Stimulated activated CD4-positive, alpha-beta T cell treated with anti-CD3 and anti-CD28 coated beads, Interleukin-2, amount 100 ng/mL, for 48 hours (primary cell): ENCODE measurements at places on chromosomes 16 and 17.

GRCh38 chr16:68083861-68084503 is 1.2 kb upstream of the NFATC3 start:
- no peak for DNase-seq

GRCh38 chr17:44308320-44308818 is at the start of gene RUNDC3A:
Gene RUNDC3A, plus strand, starts transcription at chr17:44308601. Its CDS starts 232 bp downstream, at chr17:44308833.
- DNase-seq = peak; percentile 80

GRCh38 chr17:82424001-82424862 is 5.8 kb upstream of the OGFOD3 start:
- DNase-seq = peak; percentile 69

DNA sequence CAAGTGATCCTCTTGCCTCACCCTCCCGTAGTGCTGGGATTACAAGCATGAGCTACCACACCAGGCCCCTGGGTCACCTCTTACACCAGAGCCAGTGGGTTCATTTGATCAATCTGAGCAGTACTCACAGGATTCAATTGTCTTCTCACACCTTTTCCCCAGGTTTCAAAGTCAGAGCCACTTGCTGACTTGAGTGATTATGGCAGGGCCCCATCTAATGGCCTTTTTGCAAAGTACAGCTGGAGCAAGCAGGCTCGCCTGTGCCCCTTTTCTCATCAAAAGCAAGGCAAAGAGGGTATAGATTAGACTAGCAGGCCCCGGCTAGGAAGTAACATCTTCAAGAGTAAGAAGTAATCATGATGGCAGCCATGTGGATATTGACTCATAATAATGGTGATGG is 114.8 kb upstream of the NOL11 start:
- peak; percentile 21 for DNase-seq

GRCh38 chr16:28098959-28099945 is 35.7 kb upstream of the GSG1L start:
- DNase-seq = no peak

- no peak for DNase-seq
Measured at GRCh38 chr16:11507991-11508390, 78.7 kb downstream of the LITAF start.

GRCh38 chr16:2819939-2820835 is 3.1 kb downstream of the PRSS21 start:
- DNase-seq = no peak

DNA sequence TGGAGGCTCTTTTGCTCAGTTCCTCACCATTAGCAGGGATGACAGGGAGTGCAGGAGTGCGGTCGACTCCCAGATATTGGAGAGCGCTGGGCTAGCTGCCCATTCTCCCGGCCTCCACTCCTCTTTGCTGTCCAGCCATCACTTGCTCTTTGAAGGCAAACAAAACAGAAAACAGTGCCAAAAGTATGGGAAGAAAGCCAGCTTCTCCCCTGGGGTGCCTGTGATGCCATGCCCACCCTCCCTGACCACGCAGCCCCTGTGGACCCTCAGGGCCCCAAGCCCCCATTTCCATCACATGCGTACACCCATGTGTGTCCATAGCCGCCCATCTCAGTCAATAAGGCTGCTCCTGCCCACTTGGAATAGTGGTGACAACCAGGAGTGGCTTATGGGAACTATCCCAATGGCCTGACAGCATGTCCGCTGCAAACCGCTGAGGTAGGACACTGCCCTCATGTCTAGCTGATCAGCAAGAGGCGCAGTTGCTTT is 30.0 kb downstream of the MAPT start:
- DNase-seq = no peak

GRCh38 chr17:9880582-9880999 is 24.5 kb downstream of the RCVRN start:
- DNase-seq = no peak

GRCh38 chr16:54812229-54812628 is 118.4 kb upstream of the IRX5 start:
- DNase-seq = no peak

DNA sequence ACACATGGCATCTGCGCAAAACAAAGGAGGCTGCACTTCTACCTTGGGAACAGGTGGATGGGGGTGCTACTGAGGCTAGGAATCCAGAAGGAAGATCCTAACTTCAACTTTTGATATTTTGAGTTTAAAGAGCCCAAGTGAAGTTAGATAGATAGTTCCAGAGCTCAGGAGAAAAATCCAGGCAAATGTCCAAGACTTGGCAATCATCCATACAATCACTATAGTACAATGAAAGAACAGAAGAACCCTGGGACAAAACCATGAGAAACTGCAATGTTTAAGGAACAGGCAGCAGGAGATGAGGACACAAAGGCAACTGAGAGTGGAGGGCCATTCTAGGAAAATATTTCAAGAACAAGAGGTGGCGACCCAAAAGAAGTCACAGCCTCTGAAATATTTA is 12.4 kb downstream of the CDYL2 start:
- DNase-seq = no peak

DNA sequence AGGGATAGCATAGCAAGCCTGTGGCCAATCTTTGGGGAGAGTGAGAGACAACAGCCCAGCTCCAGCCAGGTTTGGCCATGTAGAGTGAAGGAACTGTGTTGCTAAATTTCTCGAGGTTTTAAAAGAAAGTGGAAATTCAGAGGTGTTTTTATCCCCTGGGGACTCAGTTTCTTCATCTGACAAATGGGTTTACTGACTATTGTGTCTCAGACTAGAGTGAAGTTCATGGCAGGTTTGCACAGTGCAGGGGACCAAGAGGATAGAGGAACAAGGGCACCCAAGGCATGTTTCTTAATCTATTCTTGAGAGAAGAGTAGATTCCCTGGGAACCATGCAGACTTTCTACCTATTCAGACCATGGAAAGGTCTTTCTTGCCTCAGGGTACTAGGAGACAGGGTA is 555.8 kb upstream of the C16orf82 start:
- no peak for DNase-seq

- DNase-seq = no peak
Measured at GRCh38 chr17:64499805-64500486, 3.1 kb upstream of the POLG2 start.

- DNase-seq = peak; percentile 48
Measured at GRCh38 chr17:81832608-81833159, 407 bp downstream of the MCRIP1 start.

GRCh38 chr16:87375426-87376135 is 8.0 kb downstream of the FBXO31 start:
- DNase-seq = no peak

GRCh38 chr17:32240750-32241149 is 24.9 kb upstream of the RHBDL3 start:
- no peak for DNase-seq

GRCh38 chr17:35184274-35184673 is 9.9 kb downstream of the SLC35G3 start:
- no peak for DNase-seq

DNA sequence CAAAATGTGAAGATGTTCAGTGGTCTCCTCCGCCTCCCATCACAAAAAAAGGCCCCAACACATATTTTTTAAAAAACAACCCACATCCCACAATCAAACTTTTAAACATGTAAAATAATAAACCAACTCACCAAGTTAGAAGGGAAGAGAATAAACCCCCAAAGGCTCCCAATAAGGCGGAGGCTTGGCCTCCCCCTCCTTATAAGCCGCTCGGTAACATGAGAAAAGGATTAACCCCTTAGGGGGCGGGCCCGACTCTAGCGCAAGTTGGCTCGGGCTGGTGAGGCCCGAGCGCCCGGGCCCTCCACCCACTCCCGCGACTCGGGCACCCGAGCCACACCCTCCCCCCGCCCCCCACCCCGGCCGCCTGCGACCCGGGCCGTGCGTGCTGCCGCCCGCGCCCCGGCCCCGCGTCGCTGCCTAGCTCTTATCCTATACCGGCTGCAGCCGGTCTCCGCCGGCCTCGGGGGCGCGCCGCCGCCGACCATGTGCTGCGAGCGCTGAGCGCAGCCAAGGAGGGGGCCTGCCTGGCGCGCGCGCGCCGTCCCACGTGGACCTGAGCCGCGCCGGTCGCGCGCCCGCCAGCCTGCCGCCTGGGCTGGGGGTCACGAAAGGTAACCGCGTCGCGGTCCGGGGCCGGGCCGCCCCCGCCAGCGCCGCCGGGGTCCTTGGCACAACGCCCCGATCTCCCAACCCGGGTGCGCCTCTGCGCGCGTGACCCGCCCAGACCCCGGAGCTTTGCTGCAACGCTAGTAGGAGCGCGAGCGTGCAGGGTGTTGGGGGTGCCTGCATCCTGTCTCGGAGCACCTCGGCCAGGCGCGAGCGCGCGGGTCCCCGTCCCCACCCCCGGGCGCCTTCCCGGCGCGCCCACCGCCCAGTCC is at the start of the genes ARSG and SLC16A6:
ARSG (plus strand) TSS at position 541 of the 881 bp plus-strand sequence. CDS start 15,999 bp downstream, outside the sequence.
SLC16A6 (minus strand) TSS at position 173 of the 881 bp plus-strand sequence. CDS start 12,807 bp downstream, outside the sequence.
- peak; percentile 73 for DNase-seq

DNA sequence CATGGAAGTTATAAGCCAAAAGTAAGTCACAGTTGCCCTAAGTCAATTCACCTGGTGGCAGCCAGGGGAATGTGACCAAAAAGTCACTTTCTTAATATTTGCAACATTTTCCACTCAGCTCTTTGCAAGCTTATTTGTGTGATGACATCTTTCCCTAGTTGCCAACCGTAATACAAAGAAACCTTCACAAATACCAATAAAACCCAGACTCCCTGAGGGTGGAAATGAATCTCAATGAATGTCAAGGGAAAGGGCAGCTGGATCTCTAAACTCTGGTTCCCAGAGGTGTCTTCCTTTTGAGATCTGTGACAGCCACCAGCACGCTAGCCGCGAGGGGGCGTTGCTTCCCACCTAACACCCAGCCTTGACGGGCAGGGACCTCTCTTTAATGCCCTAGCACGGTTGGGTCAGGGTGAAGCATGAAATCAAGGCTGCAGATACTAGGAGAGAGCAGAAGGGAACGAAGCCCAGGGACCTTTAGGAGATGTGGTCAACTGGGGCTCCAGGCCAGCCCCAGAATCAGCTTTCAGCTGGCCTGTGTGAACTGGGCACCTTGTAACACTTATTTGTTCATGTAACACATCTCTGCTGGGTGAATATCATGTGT is 82.2 kb downstream of the CMC2 start:
- DNase-seq = peak; percentile 46

GRCh38 chr17:15941781-15942180 is 3.1 kb upstream of the ADORA2B start:
- DNase-seq = no peak

GRCh38 chr16:2811703-2812471 is 5.2 kb upstream of the PRSS21 start:
- no peak for DNase-seq

- DNase-seq = no peak
Measured at GRCh38 chr17:79005063-79005861, 4.3 kb downstream of the CANT1 start.

GRCh38 chr16:85637808-85638647 is 24.9 kb downstream of the GSE1 start:
- no peak for DNase-seq

DNA sequence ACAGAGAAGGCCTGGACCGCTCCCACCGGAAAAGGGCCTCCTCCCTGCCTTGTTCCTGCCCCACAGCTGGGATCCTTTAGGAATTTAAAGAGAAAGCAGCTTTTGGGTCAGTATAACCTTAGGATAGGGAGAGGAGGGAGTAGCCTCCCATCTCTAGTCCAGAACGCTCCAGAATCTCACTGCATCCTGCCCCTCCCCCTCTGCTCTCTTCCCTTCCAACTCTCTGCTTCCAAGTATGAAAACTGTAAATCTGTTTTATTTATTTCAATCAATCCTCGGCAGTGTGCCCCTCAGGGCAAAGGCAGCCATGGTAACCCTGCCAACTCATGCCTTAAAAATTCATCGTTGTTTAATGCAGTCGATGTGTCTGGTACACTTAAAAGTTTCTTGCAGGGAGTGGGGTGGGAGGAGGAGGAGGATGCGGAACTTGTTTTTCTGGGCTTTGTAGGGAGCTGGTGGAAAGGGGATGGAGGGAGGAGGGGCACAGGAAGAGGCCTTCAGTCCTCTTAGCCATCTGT is 21.2 kb upstream of the MTSS2 start:
- no peak for DNase-seq

GRCh38 chr16:3195975-3196374 is 8.0 kb downstream of the OR1F1 start:
- DNase-seq = no peak

DNA sequence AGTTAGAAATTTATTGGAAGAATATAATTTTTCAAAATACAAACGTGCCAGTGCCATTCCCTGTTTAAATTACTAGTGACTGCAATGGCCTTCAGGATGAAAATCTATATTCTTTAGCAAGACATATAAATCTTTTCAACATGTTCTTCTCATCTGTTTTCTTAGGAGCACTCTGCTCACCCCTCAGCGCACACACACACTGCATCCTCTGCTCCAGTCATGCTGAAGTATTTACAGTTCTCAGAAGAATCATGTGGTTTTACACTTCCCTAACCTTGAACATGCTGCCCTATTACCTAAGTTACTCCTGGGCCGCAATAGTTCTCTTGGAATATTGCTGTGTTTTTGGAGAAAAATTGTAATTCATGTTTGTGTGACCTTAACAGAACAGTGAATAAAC is 820.6 kb downstream of the CDH8 start:
- no peak for DNase-seq

DNA sequence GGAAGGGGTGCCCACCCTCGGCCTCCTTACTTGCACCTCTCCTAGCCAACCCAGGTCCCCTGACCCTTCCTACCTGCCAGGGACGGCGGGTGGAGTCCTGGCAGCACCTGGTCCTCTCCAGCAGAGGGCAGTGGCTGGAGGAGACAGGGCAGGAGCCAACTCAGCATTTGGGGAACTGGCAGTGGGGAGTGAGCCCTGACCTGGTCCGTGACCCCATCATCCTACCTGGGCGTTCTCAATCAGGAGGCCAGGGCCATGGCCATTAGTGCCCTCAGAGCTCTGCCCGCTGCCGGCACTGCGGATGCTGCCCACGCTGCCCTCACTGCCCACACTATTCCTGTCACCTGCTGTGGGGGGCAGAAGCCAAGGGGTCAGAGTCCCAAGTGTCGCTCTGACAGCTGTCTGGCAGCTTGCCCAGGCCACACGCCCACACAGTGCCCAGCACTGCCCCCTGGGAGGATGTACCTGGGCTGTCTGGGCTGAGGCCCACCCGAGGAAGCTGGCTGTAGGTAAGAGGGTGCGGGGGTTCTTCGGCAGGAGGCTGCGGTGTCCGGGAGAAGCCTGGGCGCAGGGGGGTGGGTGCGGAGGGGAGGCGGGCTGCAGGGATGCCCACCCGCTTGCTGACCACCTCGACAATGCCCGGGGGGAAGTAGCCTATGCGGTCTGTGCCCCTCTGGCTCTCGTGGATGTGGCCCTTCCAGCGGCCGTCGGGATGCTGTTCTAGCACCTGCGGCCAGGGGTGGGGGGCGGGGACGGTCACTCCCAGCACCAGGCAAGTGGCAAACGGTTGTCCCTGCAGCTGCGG is 10.8 kb downstream of the CASKIN2 start:
- DNase-seq = no peak

GRCh38 chr17:37450112-37450511 is 39.6 kb upstream of the DUSP14 start:
- DNase-seq = no peak

DNA sequence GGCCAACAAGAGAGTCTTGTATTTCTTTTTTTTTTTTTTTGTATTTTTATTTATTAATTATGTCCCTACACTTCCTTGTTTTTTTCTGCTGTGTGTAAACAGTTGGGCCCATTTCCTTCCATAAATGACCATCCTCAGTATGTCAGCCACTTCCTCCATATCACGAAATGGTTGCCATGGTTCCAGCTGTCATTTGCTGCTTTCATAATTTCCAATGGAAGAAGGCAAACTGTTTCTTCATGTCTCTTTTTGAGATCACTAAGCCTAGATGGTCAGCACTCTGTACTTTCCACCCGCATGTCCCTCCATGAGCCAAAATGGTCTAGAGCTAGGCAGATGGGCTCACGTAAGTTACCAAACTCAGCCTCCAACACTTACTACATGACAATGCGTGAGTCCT is 133.5 kb upstream of the FOXF1 start:
- DNase-seq = no peak

- no peak for DNase-seq
Measured at GRCh38 chr16:54594601-54595391, 308.2 kb upstream of the IRX3 start.
